ENCODE measurements at places on chromosomes 3 and 15.

- no peak for DNase-seq
These were observed 4.3 kb upstream of the FAM107A start for GRCh38 chr3:58581328-58582091.

GRCh38 chr3:33115024-33115768 lies 1.4 kb downstream of the CRTAP start:
- no peak for DNase-seq

DNA sequence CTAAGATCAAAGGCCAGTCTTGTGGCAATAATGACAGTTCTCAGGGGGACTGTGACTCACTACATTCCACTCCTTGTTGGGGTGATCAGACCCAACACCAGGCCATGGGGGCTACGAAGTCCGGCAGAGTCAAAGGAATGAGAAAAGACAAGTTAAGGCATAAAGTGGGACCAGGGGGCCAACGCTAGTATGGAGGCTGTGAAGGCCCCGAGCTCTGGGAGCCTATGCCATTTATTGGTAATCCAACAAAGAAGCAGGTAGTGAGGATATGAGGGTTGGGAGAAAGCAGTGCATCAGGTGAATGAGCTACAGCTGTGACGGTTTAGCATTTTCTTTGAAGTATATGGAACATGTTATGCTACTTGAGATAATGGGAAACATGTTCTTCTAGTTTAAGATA lies 104.4 kb upstream of the C2CD4B start:
- DNase-seq: no peak

DNA sequence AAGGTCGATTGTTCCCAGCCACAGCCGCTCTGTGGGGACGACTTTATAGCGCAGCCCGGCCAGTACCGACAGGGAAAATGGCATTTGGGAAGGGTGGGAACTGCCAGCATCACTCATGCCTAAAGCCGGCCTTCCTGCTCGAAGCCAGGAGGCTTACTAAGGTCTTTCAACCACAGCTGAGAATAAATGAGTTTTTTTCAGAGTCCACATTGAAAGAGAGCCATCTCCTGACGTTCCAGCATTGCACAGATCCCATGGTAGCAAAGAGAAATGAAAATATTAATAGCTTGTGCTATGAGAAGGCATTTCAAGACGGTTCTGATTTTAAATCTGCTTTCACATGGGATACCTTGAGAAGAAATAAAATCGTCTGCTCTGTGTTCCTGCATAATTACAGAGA lies 230.2 kb upstream of the IGF1R start:
- no peak for DNase-seq

DNA sequence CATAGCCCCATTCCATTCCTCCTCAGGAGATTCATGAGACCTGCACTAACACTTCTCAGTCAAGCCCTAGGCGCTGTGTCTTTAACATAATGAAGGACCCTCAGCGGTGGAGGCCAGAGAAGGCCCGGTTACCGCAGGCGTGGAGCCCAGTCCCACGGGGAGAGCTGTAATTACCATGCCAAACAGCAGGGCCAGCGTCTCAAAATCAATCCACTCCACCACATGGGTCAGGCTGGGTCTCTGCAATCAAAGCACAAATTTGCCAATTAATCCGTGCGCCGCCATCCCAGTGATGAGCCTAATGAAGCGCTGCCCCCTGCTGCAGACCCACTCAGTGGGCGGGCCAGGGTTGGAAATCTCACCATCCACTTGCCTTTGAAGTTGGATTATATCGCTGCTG lies 109.7 kb downstream of the OCA2 start:
- no peak for DNase-seq

- DNase-seq: no peak
These were observed 81.4 kb downstream of the DNAJB8 start for GRCh38 chr3:128385080-128385832.

DNA sequence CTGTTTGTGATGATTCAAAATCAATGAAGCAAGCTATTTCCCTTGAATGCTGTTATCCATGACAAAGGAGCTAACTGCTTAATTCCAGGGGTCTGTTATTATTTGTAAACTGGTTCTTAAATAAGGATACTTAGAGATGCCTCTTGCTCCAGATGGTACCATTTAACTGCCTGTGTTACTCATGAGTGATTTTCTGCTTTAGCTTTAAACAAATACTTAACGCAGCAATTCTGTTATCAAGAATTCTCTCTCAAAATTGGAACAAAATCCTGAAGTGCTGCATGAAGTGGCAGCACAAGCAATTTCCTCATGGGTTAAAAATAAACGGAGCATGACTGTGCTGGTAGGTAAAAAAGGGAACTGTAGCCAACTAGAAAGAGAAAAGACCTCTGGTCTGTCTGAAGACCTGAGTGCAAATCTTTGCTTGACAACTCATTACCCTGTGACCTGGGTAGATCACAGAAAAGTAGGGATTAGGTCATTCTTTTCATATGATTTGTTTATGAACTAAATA lies 62.5 kb upstream of the GBE1 start:
- DNase-seq: no peak

DNA sequence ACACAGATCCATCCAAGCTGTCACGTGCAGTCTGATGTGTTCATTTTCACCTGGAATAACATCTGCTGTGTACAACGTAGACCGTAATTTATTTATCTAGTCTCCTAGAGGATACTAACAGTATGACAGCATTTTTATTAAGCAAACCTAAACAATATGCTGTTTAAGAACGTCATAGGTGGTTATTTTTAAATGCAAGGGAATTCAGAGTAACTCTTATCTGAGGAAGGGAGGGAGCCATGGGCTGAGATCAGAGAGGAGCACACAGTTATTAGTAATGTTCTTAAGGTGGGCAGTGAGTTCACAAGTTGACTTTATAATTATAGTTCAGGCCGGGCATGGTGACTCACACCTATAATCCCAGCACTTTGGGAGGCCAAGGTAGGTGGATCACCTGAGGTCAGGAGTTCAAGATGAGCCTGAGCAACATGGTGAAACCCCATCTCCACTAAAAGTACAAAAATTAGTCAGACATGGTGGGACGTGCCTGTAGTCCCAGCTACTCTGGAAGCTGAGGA lies 193.6 kb downstream of the UACA start:
- no peak for DNase-seq

DNA sequence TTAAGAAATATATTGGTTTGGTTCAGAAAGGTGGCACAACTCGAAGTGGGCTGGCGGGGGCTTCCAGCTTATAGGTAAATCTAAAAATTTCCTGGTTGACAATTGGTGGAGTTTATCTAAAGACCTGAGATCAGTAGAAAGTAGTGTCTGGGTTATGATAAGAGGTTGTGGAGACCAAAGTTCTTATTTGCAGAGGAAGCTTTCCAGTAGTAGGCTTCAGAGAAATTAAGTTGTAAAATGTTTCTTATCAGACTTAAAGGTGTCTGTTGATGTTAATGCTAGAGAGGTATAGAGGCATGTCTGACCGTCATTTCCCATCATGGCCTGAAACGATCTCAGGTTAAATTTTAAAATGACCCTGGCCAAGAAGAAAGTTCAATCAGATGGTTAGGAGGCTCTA lies 565.2 kb upstream of the DPPA4 start:
- DNase-seq: no peak

DNA sequence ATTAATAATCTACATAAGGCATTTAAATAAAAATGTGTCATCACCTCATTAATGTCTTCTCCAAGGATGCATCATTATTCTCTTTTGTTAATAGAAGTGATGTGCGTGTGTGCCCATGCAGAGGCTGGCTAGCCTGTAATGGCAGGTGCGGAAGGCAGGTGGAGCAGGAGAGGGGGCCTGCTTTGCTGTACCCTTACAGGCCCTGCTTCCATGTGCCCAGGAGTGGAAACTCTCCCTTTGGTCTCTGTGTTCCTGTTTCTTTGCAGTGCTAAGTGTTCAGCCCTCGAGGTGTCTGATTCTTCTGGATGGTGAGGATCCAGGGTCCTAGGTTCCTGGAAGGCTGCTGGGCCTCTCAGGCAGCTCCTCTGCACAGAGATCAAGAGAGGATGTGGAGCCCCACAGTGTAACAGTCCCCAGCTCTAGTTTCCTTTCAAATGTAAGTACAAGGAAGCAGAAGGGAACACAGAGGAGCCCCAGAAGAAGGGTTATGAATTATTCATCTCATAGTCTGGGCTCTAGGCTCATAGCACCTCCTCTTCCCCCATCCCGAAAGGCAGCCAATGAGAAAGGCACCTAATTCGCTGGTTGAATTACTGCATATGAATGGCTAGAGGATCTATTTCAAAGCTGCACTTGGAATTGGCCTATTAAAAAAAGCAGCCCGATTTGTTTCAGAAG lies 39.2 kb upstream of the AGBL1 start:
- DNase-seq: no peak

GRCh38 chr15:40706121-40706520 lies 11.1 kb downstream of the RAD51 start:
- no peak for DNase-seq

- DNase-seq: no peak
These were observed 11.9 kb upstream of the SRP14 start for GRCh38 chr15:40050788-40051470.

- DNase-seq: no peak
These were observed 13.3 kb upstream of the IQCF1 start for GRCh38 chr3:51916418-51916817.

DNA sequence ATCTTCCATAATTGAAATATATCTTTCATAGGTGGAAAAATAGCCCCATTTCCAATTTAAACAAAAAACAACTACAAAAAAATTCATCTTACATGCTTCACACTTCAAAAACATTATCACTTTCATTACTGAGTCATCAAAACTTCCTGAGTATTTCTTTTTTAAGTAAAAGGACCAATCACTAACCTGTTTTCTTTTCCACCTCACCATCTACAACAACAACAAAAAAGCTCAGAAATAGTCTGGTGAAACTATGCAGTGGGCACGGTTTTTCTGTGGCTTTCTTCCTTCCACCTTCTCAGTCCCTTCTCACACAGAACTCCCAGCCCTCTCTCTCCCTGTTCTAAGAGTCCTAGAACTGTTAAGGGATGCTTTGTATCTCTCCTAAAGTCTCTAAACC lies 20.3 kb upstream of the TNIK start:
- no peak for DNase-seq

GRCh38 chr15:48459571-48460442 lies 128.6 kb downstream of the DUT start:
- DNase-seq: no peak

GRCh38 chr3:190155752-190156151 lies 35.1 kb upstream of the P3H2 start:
- DNase-seq: no peak

- DNase-seq: no peak
These were observed 2.3 kb upstream of the EIF2AK4 start for GRCh38 chr15:39931615-39932014.

- no peak for DNase-seq
These were observed 1.1 kb upstream of the EPHA6 start for GRCh38 chr3:96813134-96813819.

DNA sequence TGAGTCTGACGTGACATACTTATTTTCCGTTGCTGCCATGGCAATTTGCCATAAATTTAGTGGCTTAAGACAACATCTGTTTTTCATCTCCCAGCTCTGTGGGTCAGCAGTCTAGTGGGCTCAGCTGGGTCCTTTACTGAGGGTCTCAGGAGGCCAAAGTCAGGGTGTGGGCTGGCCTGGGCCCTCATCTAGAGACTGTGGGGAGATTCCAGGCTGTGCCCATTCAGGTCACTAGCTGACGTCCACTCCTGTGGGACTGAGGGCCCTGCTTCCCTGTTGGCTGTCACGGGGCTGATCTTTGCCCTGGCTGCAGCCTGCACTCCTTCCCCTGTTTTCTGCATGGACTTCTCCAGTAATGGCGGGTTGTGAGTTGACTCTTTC lies 19.1 kb downstream of the FGD5 start:
- DNase-seq: no peak

GRCh38 chr3:50388016-50388719 lies 28.8 kb upstream of the TMEM115 start:
- no peak for DNase-seq

- no peak for DNase-seq
These were observed 47.6 kb downstream of the PHLDB2 start for GRCh38 chr3:111906656-111907055.

DNA sequence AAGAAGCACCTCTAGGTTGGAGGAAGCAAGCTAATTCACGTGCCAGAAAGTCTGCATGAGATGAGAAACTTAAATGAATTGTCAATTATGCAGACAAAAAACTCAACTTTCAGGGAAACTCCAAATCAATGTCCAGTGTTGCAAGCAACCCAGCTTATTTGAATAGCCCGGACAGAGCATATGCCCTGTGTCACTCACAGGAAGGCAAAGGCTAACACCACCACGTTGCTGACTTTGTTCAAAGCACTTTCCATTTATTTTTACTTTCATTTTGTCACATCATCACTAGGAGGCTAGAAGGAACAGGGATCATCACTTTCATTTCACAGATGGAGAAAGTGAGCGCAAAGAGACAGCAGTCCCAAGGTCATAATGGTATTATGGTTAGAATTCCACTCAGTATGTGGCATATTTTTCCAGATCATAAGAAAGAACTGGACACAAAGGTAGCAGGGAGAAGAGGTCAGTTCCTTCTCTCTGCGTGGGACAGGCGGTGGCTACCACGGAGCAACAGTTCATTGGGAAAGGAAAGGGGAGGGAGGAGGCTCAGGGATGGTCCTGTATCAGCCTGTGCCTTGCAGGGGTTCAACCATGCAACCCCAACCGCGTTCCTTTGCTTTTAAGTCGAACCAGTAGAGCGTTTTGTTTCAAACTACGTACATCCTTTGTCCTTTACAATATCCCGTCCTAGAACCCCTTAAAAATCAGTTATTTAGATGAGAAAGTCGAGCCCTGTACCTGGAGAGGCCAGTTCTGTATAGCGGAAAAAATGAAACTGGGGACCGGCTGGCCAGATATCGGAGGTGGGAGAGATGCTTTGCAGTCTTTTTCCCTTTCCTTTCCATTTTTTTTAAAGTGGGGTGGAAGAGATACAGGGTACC lies 1.1 kb downstream of the HEG1 start:
- DNase-seq: no peak

GRCh38 chr3:158768361-158768787 lies 33.5 kb upstream of the MFSD1 start:
- no peak for DNase-seq

- no peak for DNase-seq
These were observed 273.0 kb downstream of the EPHB1 start for GRCh38 chr3:135068011-135068410.

- no peak for DNase-seq
These were observed 36.4 kb downstream of the RYK start for GRCh38 chr3:134214239-134214638.

- DNase-seq: no peak
These were observed 36.2 kb upstream of the ARID3B start for GRCh38 chr15:74504836-74505235.

DNA sequence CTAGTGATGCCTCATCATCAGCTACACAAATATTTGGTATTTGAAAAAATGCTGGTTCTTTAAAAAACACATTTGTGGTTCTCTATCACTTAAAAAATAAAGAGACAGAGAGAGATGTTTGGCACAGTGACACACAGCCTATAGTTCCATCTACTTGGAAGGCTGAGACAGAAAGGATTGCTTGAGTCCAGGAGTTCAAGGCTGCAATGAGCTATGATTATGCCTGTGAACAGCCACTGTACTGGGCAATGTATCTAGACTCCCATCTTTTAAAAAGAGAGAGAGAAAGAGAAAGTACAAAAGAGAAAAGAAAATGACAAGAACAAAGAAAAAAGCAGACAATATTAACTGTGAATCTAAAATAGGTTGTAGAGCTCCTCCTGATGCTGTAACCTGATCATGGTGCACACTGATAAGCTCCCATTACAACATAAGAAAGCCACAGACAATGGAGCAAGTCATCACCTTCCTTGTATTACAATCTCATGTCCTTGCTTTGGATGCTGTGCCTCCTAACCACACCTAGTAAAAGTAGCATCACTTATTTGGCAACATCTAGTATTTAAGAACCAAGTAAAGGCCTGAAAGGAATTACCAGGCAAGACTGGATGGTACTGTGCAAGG lies 31.7 kb upstream of the MAP4 start:
- no peak for DNase-seq

GRCh38 chr15:51917493-51917892 lies 54.1 kb downstream of the LEO1 start:
- DNase-seq: no peak

Data from stimulated activated CD8-positive, alpha-beta memory T cell treated with anti-CD3 and anti-CD28 coated beads, Interleukin-2, amount 100 ng/mL, for 1 hour (primary cell).